Right lobe of liver (tissue), 6 donors: ENCODE measurements at places on chromosomes 2 and 18. TPM values are rescaled to one million over a fixed set of nuclear protein-coding genes. Genes with fewer than 3 reads are reported as not detected.

SRD5A2 gene
- 12.0 TPM for total RNA-seq

SANBR gene
- 4.4 TPM for total RNA-seq

RBMS1 gene
- 13.0 TPM for total RNA-seq

IL1RL1 gene
- 18.0 TPM for total RNA-seq

- peak; percentile 88 for DNase-seq
These were observed at the start of gene ATOH8 for GRCh38 chr2:85753525-85754312. ATOH8 (plus strand) TSS chr2:85753991; CDS start chr2:85754190, 199 bp downstream.

DNA sequence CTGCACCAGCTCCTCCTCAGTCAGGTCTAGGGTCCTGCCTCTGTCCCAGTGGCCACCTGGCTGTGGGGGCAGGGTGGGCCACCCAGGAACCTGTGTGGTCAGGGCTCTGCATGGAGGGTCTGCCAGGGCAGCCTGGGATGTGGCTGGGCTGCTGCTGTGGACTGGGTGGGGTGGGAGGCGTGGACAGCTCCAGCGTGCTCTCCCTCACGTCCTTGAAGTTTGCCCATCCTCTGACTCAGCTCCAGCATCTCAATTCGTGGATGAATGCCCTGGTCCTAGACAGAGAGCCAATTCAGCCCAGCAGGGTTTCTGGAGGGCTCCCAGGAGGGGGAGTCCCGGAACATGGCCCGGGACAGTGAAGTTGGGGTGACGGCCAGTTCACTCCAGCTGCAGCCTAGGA lies 64.3 kb upstream of the EPAS1 start:
- DNase-seq: no peak

GRCh38 chr18:36075862-36076587 lies 8.7 kb upstream of the RPRD1A start:
- DNase-seq: no peak
